ENCODE measurements at places on chromosomes 11 and 22.

DNA sequence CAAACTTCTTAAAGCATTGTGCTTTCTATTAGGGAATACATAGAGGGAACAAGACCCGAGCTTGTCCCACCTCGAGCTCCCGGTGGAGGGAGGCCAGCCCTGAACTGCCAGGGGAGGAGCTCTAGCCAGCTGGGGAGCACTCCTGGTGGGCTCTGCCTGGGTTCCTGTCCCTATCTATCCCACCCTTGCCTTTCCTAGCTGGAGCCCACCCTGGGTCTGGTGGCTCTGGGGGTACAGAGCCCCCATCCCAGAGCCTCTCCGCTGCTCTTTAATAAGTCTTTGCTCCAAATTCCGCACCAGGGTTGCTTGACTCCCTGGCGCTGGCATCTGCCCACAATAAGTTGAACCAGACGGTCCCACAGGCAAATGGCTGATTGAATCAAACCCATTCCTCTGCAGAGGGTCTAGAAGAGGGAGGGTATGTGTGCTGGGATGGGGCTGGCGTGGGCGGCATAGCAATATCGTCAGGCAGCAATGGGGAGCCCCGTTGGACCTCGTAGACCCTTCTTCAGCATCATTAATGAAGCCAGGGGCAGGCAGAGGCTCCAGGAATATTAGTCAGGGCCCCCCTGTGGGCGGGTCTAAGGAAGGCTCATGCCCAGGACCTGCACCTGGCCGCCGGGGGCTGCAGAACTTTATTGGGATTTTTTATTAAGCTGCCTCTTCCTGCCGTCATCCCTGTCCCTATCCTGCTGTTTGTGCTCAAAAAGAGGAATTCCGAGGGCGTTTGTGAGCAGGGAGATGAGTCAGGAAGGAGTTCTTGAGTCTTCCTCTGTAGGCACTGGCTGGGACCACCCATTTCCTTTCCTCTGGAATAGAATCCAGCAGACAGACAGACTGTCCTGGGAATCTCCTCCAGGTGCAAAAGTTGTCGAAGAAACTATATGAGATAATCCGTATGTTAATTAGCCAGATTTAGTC lies 38.5 kb upstream of the RIC3 start:
- no peak for DNase-seq

DNA sequence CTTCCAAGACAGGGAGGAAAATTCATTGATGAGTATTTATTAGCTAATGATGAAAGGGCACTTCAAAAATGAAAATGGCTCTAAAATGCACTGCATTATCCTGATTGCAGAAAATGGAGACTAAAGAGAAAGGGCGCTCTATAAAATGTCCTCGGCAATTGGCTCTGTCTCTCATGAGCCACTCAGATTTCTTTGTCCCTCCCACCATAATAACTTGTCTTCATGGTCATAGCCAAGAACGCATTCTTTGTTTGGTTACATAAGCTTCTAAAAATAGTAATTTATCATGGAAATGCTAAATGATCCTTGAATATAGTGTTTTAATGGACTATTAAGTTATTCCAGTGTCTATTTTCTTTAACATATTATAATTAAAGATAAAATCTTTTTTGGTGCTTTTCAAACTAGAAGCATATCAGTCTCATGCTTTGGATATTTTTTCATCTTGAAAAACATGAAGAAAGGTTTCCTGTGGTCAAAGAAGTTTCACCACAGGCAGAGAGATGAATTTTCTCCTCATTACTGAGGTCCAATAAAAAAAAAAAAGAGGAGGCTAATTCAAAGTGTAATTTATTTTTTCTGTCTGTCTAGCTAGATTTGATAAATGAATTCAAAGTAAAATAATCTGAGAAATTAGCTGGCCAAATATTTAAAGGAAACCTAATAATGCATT lies 238.1 kb upstream of the BLID start:
- no peak for DNase-seq

- no peak for DNase-seq
These were observed 54.4 kb downstream of the TMEM135 start for GRCh38 chr11:87092159-87092558.

GRCh38 chr11:72013765-72014711 lies 15.3 kb downstream of the IL18BP start:
- DNase-seq, result no peak

- no peak for DNase-seq
These were observed 85.5 kb downstream of the NELL1 start for GRCh38 chr11:20754933-20755332.

GRCh38 chr11:62706850-62707247 lies 375 bp downstream of the BSCL2 start:
- no peak for DNase-seq

DNA sequence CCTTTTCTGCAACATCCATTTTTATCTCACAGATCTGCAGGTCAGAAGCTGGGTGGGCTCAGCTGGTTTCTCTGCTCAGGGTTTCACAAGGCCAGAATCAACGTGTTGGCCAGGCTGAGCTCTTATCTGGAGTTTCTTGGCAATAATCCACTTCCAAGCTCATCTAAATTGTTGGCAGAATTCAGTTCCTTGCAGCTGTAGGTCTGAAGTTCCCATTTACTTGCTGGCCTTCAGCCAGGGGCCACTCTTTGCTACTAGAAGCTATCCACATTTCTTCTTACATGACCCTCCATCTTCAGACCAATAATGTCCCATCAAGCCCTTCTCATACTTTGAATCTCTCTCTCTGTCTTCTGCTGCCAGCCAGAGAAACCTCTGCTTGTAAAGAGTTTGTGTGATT lies 103.5 kb downstream of the WNT11 start:
- peak; percentile 60 for DNase-seq

DNA sequence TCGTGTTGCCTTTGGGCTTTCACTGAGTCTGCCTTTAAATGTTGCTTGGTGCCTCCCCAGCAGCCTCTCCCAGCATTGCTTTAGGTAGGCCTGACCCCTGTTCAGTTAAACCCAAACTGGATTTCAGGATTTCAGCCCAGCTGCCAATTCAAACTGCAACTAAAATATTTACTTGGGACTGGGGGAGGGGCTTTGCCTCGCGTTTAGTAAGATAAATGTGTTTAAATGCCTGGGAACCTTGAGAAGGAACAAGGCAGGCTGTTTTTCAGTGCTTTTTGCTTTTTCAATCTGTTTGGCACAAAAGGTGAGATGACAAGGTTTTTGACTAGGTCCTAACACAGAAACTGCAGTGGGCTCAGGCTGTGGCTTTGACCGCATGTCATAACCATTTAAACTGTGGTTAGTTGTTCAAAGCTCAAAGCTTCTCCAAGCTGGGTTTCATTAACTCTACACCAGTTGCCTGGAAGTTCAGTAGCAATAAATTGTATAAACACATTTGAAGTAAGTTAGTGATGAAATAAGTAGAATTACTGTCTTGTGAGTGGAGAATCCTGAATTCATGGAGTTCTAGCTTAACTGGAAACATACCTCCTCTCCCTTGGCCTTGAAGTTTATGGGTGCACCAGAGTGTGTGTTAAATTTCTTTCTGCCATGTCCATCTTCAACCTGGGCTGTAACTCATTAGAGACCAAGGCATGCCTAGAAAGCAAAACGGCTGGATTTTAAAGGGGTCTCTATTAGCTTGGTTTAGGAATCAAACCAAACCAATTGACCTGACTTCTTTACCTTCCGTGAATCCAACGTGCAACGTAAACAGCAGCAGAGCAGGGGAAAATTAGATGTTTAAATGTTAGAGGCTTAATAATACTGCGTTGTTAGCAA lies 3.6 kb downstream of the PKNOX2 start:
- DNase-seq, result no peak
